ENCODE measurements at places on chromosomes 5 and 9.

- DNase-seq = no peak
Observed at GRCh38 chr9:102209176-102209575, 470.7 kb upstream of the GRIN3A start.

GRCh38 chr9:97524424-97524823, 23.0 kb downstream of the TMOD1 start:
- DNase-seq = no peak

DNA sequence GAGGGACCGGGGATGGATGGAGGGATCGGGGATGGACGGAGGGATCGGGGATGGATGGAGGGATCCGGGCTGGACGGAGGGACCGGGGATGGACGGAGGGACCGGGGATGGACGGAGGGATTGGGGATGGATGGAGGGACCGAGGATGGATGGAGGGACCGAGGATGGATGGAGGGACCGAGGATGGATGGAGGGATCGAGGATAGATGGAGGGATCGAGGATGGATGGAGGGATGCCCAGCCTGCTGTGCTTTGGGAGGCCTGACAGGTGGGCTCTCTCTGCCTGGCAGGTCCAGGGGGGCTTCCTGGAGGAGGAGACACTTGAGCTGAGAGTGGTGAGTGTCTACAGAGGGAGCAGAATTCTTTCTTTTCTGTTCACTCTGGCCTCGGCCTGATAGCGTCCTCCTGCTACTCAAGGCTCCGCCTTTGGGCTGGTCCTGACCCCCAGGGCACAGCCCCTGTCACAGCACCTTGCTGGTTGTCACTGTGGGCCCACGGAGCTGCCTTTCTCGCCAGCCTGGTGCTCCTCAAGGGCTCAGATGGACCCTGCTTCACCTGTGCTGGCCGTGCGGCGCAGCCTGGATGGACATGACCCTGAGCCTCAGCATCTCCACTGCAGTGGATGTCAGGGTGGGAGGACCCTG, 42.2 kb upstream of the RNF130 start:
- DNase-seq = no peak

DNA sequence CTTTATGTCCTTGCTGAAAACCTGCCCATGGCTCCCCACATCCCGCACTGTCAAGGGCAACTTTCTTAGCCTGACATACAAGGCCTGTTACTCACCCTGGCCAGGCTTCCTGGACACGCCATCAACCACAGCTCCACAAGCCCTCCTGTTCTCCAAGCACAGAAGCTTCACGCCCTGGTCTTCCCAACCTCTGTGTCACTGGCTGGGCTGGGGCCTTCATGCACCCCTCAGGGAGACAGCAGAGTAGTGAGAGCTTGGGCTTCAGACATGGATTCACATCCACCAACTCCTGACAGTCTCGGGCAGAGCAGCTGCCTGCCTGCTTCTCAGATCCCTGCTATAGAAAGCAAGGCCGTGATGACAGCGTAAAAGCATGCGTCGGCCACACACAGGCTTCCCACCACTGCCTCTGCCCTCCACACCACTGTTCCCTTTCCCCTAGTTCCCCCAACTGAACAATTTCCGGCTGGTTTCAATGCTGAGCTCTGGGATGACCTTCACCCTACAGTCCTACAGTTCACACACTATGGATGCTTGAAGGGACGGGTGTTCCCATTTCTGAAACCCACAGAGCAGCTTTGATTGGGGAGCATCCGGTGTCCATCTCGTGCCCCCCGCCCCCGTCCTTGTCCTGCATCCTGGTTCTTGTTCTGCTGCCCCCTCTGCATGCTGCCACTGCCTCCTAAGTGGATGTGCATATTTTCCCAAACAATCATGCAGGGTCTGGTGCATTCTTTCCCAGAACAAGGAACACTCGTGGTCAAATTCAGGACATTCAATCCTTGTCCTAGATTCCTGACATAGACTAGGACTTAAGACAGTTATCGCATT, 33.4 kb upstream of the ADAMTS2 start:
- no peak for DNase-seq

- no peak for DNase-seq
Observed at GRCh38 chr5:107196500-107197059, 474.2 kb downstream of the EFNA5 start.

- no peak for DNase-seq
Observed at GRCh38 chr9:37504605-37505004, 18.9 kb downstream of the POLR1E start.

GRCh38 chr9:4665357-4665756, 923 bp downstream of the SPATA6L start:
- DNase-seq = no peak

- no peak for DNase-seq
Observed at GRCh38 chr5:136491806-136492205, 126.5 kb upstream of the TRPC7 start.

DNA sequence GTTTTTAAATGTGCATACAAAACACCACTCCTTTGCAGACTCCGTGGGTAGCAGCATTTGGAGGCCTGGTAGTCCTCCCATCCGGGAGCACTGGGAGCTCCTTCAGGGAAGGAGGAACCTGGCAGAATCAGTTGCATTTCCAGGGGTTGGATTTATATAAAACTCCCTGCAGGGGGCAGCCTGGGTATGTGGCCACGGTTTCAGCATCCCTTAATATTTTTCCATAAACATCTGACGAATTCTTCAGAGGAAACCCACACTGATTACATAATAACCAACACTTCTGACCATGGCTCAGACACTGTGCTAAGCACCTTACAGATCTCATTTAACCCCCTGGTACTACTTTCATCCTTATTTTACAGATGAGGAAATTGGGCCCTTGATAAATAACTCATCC, 6.1 kb upstream of the AFAP1L1 start:
- DNase-seq = peak; percentile 64

GRCh38 chr5:124401476-124402143, 344.8 kb downstream of the ZNF608 start:
- DNase-seq = no peak

- DNase-seq = no peak
Observed at GRCh38 chr5:141973871-141974595, 5.1 kb downstream of the RNF14 start.
